Uterus (tissue), 4 donors: ENCODE measurements at places on chromosomes 6 and 20. TPM values are rescaled to one million over a fixed set of nuclear protein-coding genes. Genes with fewer than 3 reads are reported as not detected.

DNA sequence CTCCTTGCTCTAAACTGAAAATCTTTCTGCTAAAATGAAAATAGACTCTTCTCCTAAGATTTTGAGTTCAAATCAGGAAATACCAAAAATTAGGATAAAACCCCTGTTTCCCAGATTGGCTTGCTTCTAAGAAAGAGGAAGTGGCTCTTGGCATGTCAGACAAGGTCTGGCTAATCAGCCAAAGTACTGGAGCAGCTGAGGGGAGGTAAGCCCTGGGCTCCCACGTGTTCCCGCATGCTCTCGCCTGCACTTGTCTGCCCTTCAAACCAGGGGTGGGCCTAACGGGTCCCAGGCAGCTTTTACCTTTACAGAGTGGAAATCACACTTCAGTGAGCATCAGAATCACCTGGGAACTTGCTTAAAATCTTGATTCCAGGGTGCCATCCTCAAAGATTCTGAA is 43.2 kb upstream of the GABRR1 start:
- DNase-seq = no peak

DNA sequence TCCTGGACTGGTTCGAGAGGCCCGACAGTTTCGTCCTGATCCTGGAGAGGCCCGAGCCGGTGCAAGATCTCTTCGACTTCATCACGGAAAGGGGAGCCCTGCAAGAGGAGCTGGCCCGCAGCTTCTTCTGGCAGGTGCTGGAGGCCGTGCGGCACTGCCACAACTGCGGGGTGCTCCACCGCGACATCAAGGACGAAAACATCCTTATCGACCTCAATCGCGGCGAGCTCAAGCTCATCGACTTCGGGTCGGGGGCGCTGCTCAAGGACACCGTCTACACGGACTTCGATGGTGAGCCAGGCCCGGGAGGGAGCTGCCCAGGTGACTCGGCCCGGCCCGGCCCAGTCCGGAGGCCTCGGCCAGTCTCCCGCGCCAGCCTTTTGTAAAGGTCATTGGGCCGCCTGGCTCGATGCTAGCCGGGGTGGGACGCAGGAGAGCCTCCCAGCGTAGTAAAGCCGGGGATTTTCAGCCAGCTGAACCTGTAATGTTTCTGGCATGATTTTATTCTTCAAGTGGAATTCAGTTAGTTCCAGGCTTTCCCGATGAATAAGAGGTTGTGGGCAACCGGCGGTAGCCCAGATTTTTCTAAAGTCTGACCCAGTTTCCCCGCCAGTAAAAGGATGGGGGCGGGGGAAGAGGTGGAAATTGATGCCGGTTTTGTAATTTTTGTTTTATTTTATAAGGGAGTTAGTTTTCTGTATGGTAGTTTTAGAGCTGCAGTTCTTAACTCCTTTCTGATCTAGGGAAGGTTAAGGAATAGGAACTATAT is 1.4 kb downstream of the PIM1 start:
- DNase-seq = peak; percentile 63

GRCh38 chr6:117268924-117269323 is 3.6 kb downstream of the VGLL2 start:
- DNase-seq = no peak

DNA sequence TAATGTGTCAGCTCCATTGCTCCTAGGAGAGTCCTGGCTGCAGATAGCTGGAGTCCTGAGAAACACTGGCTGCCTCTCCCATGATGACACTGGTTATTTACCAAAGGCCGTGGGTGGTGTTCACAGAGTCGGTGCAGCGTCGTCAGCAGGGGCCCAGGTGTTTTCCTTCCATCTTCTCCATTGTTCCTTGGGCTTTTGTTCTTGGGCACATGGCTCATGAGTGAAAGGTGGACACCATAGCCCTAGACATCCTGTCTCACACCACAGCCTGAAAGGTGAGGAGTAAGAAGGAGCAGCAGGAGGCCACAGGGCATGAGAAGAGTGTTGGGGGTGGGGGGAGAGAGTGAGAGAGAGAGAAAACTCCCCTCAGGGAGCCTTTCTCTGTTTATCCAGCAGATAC is 9.1 kb downstream of the CST5 start:
- no peak for DNase-seq

Gene CAGE1
- not detected for total RNA-seq
